ENCODE measurements at places on chromosomes 7 and 10.
A peak's percentile ranks its signal among the peaks of the same experiment; 100 is the strongest.

DNA sequence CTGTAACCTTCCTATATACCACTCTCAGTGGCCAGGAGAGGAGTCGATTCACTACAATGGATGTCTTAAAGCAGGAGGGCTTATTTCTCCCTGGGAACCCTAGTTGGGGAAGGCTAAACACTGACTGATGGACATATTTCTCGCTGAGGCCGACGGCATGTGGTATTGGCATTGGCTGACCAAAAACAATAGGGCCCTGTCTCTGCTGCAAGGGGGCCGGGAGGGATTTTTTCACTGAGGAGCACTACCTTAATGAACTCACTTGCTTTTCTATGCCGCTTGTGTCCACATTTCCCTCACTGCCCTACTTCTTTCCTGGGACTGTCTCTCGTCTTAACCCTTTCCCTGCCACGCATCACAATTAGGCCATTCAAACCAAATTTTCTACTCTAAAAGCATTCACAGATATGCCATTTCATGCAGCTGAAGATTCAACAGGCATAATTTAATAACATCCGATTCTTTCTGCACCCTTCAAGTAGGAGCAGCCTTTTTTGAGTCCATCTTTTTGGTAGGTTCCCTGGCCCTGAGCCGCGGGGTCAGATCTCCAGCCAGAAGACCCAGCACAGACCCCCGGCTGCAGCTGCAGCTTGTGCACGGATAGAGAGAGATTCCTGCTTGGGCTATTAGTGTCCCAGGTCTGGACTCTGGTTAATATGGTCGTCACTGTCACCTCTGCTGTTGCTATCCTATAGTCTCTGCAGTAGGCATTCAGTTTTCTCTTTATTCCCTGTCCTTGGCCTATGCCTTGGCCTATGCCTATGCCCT lies 118.7 kb downstream of the HIPK2 start:
- DNase-seq: no peak

GRCh38 chr10:35564341-35564968 lies 40.7 kb upstream of the GJD4 start:
- DNase-seq: no peak

- DNase-seq: no peak
These were observed 191.2 kb downstream of the PLXDC2 start for GRCh38 chr10:20007426-20007825.

GRCh38 chr7:106561666-106562411 lies 99.1 kb downstream of the CCDC71L start:
- no peak for DNase-seq

- no peak for DNase-seq
These were observed 621.2 kb downstream of the SDK1 start for GRCh38 chr7:3922175-3922635.

- no peak for DNase-seq
These were observed 38.8 kb downstream of the SVOPL start for GRCh38 chr7:138662076-138662990.

- DNase-seq: no peak
These were observed 6.9 kb upstream of the ZKSCAN1 start for GRCh38 chr7:100008525-100008924.

- no peak for DNase-seq
These were observed 79.0 kb upstream of the CHST15 start for GRCh38 chr10:124172181-124172916.

DNA sequence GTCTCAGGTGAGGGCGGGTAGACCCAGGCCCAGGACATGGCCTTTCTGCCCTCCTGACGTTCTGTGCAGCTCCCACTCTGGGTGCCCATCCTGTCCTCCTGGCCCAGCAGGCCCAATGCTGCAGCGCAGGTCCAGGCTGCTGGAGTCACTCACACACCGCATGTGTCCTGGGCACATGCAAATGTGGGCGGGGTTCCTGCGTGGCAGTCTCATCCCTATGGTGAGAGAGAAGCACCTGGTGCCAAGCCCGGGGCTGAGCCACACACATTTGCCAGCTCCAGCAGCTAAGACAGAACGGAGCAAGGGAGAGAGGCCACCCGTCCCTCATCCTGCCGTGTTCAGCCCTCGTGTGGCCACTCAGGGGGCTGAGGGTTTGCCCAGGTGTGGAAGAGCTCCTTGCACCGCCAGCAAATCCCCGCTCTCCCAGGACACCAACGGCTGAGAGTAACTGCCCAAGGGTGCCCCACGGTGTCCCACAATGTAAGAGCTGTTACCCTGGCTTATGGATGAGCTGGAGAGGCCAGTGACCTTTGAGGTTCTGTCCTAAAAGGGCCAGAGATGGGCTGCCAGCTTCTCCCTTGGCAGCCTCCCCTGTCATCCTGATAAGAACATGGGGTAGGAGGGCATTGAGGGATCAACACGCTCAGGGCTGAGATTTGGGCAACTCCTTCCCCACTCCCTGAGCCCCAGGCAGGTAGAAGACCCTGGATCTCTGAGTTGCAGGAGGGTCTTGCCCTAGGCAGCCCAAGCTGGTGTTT lies 4.4 kb downstream of the FUOM start:
- DNase-seq: peak; percentile 32

DNA sequence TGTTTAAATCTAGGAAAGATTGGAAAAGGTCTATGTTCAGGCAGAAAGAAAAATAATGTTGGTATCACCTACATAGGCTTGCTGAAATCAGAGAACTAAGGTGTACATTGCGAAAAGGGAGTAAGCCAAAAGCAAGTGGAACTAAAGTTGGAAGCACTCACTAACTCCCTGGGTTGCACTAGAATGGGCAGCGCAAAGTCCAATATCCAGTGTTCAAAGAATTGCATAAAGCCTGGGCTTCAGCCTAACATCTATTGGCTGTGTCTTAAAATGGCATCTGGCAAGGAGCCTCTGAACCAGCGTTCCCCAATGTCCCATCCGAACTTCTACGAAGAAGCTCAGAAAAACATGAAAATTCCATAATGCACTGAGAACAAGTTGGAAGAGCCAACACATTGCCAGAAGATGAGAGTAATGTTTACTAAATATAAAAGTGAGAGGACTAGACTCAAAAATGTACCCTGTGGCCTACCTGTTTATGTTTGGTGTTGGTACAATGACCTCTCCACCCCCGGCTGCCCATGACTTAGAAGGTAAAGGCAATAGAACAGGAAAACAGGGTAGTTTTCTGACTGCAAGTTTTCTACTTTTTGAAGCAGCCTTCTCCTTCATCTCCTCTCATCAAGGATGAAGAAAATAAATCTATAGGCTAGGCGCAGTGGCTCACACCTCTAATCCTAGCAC lies 275.9 kb upstream of the GHITM start:
- no peak for DNase-seq

- DNase-seq: no peak
These were observed 56.4 kb downstream of the VIPR2 start for GRCh38 chr7:159088016-159088865.

GRCh38 chr7:5610500-5611186 lies 170.8 kb downstream of the RNF216 start:
- DNase-seq: no peak

DNA sequence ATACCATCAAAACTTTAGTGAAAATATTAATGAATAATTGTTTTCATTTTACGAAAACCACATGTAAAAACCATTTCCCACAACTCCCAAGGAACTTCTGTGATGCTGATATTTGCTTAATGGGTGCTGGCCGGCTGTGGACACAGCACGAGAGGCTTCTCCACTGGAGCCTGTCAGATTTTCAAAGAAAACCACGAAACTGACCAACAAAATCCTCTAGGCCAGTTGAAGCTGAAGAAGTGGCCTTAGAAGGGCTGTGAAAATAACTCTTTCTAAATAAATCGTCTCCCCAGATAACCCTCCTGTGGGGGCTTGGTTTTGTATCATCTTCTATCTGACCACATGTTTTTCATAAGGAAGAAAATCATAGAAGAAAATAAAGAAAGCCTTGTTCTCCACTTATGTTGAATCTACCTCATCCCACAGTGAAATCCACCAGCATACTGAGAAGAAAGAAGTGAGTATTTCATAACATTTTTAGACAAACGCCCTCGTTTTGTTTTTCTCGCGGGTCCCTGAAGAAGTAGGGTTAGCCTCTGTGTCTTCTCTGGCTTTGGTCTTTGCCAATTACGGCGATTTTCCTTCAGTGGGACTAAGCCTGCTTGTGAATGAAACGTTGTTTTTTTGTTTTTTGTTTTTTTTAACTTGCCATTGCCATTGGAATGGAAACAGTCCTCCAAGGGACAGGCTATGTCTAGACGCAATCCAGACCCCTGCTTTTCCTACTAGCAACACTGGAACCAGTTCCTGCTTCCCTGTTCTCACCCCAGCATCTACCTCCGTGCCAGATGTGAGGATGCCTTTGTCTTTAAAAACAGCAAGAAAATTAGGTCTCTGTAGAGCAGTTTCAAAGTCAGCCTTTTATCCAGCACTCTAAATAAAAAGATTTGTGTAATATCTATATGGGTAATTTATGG lies 123.9 kb downstream of the ADAM12 start:
- no peak for DNase-seq

DNA sequence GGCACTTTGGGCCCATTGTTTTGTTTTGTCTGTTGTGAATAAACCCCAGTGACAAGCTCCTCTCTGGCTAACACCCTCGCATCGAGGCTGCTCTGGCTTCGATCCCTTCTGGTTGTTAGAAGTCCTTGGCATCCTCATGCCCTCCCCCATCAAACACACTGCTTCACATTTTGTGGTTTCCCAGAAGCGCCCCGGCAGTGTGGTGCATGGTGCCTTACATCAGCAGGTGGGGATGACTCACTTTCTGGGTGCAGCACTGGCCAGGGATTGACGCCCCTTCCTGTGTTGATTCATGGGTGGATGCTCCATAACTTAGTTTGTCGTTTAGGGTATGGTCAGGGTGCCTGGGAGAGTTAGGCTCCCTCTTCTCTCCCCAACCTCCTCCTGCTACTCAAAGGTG lies 51.4 kb downstream of the PLPP4 start:
- no peak for DNase-seq

DNA sequence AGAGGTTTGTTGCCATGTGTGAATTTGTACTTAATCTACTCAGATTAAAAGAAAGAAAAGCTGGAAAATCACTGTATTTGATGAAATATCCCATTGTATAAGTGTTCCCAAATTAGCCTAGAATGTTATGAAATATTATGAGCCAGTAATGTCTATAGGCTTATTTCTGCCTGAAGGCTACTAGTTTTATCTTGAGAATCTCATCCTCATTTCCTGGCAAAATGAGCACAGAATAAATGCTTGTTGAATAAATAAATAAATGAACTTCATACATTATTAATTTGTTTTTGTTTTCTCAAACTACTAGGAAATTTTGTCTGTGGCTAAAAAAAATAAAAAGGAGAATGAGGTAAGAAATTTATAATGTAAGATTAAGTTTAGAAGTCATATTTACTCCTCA lies 25.5 kb downstream of the HELLS start:
- DNase-seq: no peak

DNA sequence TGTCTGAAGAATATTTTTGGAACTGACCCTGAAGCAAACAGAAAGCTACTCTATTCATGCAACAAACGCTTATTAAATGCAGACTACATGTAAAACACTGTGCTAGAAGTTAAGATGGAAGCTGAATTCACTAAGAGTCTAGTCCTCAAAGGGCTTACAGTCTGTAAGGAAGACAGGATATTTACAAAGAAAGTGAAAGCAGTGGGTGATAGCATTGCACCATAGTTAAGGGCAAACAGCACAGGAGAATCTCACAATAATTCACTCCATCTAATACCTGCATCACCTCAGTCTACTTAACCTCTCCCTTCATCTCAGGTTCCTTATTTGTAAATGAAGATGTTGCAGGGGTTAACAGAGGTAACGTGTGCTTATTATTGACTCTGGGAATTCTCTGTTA lies 360.0 kb upstream of the AOAH start:
- DNase-seq: no peak

- DNase-seq: no peak
These were observed 316.1 kb downstream of the CCDC3 start for GRCh38 chr10:12685261-12686058.

GRCh38 chr7:25272265-25272664 lies 44.0 kb upstream of the NPVF start:
- no peak for DNase-seq

- no peak for DNase-seq
These were observed at the start of the genes ACTR3C and LRRC61 for GRCh38 chr7:150322833-150323681. TSS of gene ACTR3C (minus strand) at chr7:150323545. CDS start at chr7:150295296, 28,249 bp downstream. TSS of gene LRRC61 (plus strand) at chr7:150323355. CDS start at chr7:150336862, 13,507 bp downstream.

DNA sequence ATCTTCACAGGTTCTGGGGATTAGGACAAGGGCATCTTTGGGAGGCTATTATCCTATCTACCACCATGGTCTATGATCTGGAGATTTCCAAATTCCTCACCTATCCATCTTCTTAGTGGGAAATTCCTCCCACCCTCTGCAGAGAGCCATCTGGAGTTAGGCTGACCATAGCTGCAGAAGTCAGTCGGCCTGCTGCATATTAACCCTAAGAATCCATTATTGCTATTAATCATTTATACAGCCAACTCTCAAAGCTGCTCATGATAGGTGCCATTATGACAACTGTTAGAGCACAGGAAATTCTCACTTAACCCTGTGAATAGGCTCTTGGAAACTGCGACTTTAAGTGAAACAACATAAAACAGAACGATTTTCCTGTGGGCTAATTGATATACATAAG lies 60.4 kb downstream of the FRMD4A start:
- no peak for DNase-seq

- DNase-seq: no peak
These were observed 211.7 kb downstream of the CCSER2 start for GRCh38 chr10:84540022-84540616.

- DNase-seq: no peak
These were observed 10.7 kb upstream of the UCN3 start for GRCh38 chr10:5354068-5354467.

DNA sequence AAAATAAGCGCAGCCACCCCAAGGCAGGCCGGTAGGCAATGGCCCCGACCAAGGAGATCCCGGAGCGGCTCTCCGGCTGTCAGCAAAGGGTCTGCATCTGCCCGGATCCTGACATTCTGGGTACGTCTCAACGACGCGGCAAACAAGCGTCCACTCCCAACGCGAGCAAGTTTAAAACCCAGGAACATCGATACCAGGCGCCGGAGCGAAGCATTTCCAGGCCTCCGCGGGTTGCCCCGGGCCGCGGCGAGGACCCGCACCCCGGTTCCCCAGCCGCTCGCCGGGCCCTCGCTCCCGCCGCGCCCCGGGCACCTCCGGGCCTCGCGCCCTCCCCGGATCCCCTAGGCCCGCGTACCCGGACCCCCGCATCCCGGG lies 453 bp downstream of the URGCP start:
- DNase-seq: peak; percentile 30

DNA sequence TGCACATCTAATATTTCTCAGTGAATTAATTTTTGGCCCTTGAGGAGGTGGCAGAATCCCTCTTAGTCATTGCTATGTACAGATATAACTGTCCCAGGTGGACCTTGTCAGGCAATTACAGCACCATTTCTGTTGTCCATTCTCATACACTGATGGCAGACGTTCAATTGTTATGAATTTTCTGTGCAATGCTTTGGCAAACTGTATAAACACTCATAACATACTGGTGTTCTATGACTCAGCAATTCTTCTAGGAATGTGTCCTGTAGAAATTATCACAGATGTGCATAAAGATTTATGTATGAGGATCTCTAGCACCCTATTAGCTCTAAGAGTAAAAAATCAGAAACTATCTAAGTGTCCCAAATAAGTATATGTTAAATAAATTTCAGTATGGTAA lies 80.8 kb downstream of the DNAJB9 start:
- no peak for DNase-seq

DNA sequence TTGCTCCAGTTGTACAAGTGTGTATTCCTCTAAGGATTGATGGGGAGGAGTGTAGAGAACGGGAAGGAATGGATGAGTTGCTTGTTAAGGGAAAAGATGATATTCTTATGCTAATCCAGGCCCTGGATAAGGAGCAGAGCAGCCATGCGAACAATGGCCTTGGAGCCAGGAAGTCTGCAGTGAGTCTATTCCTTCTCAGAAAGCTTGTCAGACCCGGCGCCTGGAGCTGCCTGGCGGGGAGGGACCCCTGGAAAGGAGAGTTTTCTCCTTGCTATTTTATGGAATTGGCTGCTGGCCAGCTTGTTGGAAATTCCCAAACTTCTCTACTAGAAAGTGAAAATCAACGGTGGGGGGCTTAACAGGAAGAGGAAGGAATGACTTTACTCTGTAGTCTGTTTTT lies 89.1 kb downstream of the MMRN2 start:
- DNase-seq: no peak
